ENCODE measurements at places on chromosomes 4 and X.
A peak's percentile ranks its signal among the peaks of the same experiment; 100 is the strongest.

GRCh38 chr4:155818639-155819038, 47.4 kb downstream of the ASIC5 start:
- no peak for DNase-seq

GRCh38 chr4:76641758-76642157, 206.7 kb downstream of the SHROOM3 start:
- no peak for DNase-seq

DNA sequence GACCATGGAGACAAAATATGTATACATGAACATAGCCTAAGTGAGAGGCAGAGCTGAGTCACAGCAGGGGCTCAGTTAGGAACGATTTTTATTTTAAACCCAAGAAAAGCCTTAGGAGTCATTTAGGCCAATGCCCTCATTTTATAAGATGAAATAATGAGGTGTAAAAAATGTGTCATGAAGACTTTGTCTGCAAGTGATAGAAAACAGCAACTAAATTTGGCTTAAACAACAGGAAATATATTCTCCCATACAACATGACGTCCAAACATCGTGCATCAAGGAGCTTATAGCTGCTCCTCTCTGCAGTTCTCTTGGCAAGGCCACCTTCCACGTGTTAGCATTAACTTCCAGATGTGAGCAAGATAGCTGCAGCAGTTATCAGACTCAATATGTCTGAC, 16.8 kb downstream of the SCFD2 start:
- DNase-seq: peak; percentile 69

DNA sequence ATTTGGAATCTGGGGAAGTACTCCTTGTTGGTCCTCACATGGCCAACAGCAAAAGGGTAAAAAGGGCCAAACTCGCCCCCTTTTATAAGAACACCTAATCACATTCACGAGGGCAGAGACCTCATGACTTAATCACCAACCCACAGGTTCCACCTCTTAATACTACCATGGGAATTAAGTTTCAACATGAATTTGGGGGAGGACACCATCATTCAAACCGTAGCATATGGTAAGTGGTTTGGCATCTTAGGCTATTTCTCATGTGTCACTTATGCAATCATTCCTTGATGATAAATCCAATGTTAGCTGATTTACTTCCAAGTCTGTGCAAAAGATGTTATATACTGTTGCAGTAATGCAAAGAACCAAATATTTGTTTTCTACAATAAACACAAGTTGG, 302.9 kb upstream of the FAM241A start:
- no peak for DNase-seq

DNA sequence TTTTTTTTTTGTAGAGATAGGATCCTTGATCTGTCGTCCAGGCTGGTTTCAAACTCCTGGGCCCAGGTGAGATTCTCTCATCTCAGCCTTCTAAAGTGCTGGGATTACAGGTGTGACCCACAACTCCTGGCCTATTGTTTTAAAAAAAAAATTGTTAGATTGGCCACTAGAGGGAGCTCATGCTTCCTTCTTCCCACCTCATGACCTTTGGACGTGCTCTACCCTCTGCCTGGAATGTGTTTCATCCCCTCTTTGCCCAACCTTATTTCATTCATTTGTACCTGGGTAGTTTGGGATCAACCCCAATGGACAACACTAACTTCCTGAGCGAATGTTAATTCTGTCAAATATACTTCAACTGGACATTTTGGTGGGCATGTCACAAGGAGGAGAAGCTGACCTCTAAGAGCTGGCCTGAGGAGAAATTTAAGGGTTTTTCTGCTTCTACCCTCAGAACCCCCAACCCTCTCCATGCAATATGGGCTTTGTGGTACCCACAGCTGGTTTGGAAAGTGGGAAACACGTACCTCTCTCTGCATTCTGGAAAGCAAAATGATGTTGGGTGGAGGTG, 6.4 kb downstream of the PPEF2 start:
- DNase-seq: no peak

DNA sequence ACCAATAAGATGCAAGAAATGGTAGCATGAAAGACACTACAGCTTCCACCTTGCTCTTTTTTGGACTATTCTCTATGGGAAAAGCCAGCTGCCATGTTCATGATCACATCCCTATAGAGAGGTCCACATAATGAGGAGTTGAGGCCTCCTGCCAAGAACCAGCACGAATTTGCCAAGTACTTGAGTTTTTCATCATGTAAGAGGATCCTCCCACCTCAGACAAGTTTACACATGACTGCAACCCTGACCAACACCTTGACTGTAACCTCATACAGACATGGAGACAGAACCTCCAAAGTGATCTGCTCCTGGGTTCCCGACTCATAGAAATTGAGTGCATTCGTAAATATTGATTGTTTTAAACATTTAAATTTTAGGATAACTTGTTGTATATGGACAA, 135.2 kb upstream of the TSPAN5 start:
- no peak for DNase-seq

DNA sequence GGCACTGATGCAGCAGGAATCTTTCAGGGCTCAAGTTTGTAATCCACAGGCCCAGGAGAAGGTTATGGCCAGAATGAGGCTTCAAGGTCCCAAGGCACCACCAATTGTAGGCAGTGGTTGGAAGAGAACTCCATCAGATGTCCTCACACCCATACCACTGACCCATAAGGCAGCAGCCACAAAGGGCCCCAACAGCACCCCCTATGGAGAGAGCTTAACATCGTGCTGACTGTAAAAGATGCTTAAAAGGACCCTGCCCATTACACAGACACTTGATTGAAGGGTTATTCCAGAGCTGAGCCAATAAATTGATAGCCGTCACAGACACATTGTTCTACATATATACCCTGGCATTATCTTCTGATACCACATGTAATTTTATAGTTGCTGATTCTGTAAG, 113.7 kb downstream of the SOWAHB start:
- no peak for DNase-seq

DNA sequence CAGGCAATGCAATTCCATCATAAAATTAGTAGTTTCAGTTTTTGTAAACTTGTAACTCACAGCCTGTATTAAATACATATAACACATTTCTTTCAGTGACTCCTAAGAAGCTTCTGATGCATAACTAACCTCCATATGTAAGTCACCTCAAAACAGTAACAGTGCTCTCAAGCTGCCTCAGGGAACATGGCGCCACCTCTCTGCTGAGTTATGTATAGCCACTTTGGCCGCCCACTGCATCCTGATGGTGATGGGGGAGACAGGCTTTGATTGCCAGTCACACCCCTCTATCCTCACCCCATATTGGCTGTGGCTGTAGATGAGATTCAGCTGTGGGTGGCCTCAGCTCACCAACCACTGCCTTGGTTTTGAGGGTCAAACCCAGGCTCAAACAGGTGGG, 54.3 kb downstream of the LRBA start:
- DNase-seq: no peak

All from HFF-Myc (cell line).